ENCODE measurements at places on chromosomes 7 and 10. TPM values are rescaled to one million over a fixed set of nuclear protein-coding genes. Genes with fewer than 3 reads are reported as not detected.

GRCh38 chr10:103584216-103585010 lies 90.9 kb downstream of the NEURL1 start:
- no peak for DNase-seq

DNA sequence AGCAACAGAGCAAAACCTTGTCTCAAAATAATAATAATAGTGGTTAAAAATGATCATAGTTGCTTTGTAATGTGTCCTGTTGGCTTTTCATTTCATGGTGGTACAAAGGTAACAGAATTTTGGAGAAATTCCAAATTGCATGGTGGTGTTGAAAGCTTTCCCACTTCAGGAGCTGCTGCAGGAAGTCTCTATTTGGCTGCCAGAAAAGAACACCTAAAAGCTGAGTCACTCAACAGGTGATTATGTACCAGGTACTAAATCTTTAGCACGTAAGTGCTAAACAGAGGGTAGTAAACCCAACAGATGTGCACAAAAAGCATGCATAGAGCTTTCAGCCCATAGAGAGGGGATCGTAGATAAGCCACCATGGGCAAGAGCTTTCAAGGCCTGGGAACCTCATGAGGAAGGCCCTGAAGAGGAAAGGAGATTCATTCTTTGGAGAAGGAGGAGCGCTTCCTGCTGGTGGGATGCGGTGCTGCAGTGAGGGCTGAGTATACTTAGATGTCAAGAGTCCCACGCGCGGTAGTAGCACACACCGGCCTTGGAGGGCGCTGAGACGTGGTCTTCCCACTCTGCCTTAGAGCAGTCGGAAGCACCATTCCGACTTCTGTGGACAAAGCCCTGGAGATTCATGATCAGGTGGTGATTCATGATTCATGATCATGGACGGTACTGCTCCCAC lies 118.7 kb downstream of the RALA start:
- peak; percentile 75 for DNase-seq

DNA sequence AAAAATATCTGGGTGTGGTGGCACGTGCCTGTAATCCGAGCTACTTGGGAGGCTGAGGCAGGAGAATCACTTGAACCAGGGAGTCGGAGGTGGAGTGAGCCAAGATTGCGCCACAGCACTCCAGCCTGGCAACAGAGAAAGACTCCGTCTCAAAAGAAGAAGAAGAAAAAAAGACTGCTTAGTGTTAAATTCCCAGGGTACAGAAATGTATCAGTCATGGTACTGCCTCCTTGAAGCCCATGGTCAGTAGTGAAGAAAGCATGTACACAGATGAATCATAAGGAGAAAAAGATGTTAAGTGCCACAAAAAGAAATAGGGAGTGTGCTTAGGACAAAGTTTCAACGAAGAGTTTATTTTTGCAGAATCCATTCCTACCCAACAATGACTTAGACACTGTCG lies 62.5 kb upstream of the KMT2E start:
- peak; percentile 51 for DNase-seq

UPK3B gene
- not detected for total RNA-seq

GRCh38 chr7:32937344-32938174 lies 19.7 kb upstream of the FKBP9 start:
- DNase-seq = peak; percentile 72

DNA sequence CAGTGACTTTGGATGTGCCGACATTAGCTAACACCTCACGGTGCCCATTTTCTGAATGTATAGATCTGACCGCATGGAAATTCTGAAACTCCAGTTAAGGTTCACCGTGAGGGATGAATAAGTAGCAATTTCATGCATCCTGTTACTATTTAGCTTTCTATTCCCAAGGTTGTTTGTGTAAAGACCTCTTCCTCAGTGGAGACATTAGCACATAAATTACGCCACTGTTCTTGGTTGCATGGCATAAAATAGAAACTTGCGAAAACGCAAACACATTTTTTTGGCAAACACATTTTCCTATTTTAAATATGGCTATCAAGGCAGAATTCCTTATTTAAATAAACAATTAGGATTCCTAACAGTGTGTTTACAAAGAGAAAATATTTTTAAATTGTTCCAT lies 36.5 kb downstream of the DENND2A start:
- DNase-seq = no peak

SLC26A5 gene
- total RNA-seq = not detected

GRCh38 chr7:131219312-131220041 lies 108.2 kb upstream of the MKLN1 start:
- DNase-seq = no peak

DNA sequence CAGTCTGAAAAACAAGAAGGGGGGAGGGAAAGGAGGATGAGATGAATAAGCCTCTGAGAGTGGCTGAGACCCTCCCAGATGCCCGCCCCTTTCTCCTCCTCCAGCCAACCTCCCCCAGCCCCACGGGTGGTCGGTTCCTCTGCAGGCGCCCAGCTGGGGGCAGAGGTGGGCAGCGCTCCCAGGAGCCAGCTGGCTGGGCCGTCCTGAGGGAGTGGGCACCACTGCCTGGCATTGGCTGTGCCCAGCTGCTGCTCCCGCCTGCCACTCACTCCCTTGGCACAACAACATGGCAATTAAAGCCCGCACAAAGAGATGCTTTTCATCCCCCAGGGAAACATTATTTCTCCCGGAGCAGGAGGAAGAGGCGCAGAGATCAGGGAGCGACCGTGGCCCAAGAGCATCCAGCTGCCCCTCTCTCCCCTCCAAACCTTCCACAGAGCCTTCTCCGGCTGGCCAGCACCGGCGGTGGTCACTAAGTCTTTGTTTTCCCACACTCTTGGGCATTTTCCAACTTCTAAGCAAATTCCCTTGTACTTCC lies 107.2 kb downstream of the SPDYE5 start:
- DNase-seq = no peak

CYP3A5 gene
- total RNA-seq = not detected

GPR15LG gene
- total RNA-seq = not detected

STMP1 gene
- 21.6 TPM for total RNA-seq

HOXA7 gene
- 8.3 TPM for total RNA-seq

TCTN3 gene
- total RNA-seq = 43.2 TPM

DNA sequence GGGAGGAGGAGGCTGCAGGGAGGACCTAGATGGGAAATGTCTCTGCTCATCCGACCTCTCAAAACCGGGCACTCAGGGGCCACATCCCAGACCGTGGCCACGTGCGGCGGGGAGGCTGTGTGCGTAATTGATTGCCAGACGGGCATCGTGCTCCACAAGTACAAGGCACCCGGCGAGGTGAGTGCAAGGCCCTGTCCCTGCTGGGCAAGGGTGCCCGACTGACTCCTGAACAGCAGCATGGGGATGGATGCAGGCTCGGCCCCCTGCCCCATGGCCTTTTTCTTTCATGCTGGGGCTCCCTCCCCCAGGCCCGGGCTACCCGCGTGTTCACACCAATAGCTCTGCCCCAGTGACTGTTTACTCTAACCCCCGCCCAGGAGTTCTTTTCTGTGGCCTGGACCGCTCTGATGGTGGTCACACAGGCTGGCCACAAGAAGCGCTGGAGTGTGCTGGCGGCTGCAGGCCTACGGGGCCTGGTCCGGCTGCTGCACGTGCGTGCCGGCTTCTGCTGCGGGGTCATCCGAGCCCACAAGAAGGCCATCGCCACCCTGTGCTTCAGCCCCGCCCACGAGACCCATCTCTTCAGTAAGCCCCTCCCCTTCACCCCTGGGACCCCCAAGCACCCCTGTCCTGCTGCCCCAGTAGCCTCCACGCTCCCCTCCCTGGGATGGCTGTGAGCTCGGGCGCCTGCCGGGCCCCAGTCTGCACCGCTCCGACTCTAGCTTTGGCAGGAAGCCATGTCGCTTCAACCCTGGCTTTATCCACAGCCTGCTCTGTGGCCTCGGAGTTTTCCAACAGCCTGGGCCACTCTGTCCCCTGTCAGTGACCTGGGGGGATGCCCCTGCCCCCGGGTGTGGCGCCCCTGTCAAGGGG lies 3.9 kb downstream of the LRWD1 start:
- no peak for DNase-seq

- DNase-seq = no peak
Measured at GRCh38 chr10:12969951-12970350, 31.6 kb downstream of the CCDC3 start.

- no peak for DNase-seq
Measured at GRCh38 chr7:9939176-9939575, 1034.5 kb upstream of the PHF14 start.

DNA sequence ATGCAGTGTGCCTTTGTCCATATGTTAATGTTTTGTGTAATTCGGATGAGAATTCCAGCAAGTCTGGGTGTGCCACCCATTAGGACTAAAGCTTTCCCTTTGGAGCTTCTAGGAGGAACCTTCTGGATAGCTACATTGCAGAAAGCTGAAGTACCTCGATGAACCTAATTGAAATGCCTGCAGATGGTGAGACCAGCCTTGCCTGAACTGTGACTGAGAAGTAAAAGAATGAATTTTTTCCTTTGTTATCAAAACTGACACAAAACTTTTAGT lies 31.1 kb upstream of the FBXW4 start:
- DNase-seq = no peak

DNA sequence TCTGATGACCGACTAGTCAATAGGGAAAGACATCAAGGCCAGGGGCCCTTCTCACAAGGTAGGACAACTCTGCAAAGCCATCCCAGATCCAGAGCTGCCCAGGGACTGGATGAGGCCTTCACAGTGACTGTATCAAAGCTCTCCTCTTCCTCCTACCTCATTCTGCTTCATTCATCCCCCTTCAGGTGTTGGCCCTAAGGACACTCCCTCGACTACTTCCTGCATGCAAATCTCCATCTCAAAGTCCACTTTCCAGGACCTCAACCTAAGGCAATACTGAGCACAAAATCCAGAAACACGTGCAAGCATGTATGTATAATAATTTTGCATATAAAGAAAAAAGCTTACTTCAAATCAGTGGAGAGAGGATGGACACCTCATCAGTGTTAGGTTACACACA lies 25.1 kb downstream of the DPY19L1 start:
- DNase-seq = no peak

ZEB1 gene
- total RNA-seq = 54.1 TPM

TMEM248 gene
- 170 TPM for total RNA-seq
